Cerebellum (tissue), 4 donors: ENCODE measurements at places on chromosomes 4 and X. TPM values are rescaled to one million over a fixed set of nuclear protein-coding genes. Genes with fewer than 3 reads are reported as not detected.

DNA sequence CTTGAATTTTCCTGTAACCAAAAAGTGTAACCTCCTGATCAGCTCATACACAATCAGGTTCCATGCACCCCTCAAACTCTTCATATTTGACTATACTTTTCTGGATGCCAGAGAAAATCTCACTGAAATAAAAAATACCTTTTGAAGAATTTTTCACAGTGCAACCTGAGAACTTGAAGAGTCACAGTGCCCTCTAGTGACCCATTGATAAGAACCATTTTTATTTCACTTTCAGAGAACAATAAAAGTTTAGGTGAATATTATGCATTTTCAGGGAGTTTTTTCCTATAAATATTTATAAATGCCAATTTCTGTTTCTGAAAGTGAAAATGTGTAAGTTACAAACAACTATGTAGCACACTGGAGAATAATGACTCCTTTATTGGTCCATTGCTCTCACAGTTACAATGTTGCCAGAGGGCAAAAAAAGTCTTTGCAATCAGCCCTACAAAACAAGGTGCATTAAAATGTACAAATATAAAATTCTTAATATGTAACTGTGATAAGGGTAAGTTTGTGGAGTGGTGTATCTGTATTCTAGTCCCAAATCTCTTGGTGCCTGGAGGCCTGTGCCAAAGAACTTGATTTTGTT lies 153.6 kb upstream of the INTU start:
- no peak for DNase-seq

The CXCL1 gene
- total RNA-seq: 1.2 TPM

- no peak for DNase-seq
Measured at GRCh38 chr4:156992943-156993342, 21.3 kb upstream of the PDGFC start.

GRCh38 chr4:110850461-110851442 lies 227.9 kb upstream of the PITX2 start:
- DNase-seq: no peak

DNA sequence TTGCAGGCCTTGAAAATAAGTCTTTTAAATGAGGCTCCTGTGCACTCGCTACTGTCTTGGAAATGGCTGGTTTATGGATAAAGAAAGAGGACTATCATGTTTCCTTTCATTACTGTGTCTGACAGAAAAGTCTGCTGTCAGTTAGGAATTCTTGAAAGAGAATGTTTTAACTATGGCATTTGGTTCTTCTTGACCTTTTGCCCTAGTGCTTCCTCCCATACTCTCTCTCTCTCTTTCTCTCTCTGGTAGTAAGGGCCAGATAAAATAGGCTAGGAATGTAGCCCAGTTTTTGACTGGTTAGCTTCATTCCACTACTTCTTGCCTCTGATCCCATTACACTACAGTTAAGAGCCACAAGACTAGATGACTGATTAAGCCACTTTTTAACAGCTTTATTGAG lies 29.8 kb downstream of the YY2 start:
- no peak for DNase-seq
